ENCODE measurements at places on chromosomes 1 and 21. TPM values are rescaled to one million over a fixed set of nuclear protein-coding genes. Genes with fewer than 3 reads are reported as not detected.

AKR7A3 gene
- total RNA-seq: 1.4 TPM

TCEA3 gene
- total RNA-seq: 3.1 TPM

LCE1B gene
- total RNA-seq: not detected

C1orf115 gene
- 0.37 TPM for total RNA-seq

DHCR24 gene
- 288 TPM for total RNA-seq

PERM1 gene
- not detected for total RNA-seq

GJB3 gene
- under 0.01 TPM for total RNA-seq

ADCY10 gene
- total RNA-seq: under 0.01 TPM

MAN1C1 gene
- 15.4 TPM for total RNA-seq

NUDC gene
- 18.7 TPM for total RNA-seq

RYR2 gene
- not detected for total RNA-seq

CDC14A gene
- total RNA-seq: 3.3 TPM

GBP6 gene
- total RNA-seq: not detected

NTRK1 gene
- total RNA-seq: 0.20 TPM

CHRM3 gene
- total RNA-seq: not detected

UMODL1 gene
- not detected for total RNA-seq

TEDDM1 gene
- total RNA-seq: not detected

SPATA46 gene
- total RNA-seq: not detected

S100A10 gene
- 245 TPM for total RNA-seq

PTPN14 gene
- total RNA-seq: 45.2 TPM

STX12 gene
- 46.1 TPM for total RNA-seq

SLAMF7 gene
- not detected for total RNA-seq

ADPRS gene
- total RNA-seq: 20.3 TPM

ADAMTS5 gene
- 27.6 TPM for total RNA-seq

TNFSF18 gene
- not detected for total RNA-seq

OR6K3 gene
- total RNA-seq: not detected

LHX8 gene
- not detected for total RNA-seq

ELF3 gene
- total RNA-seq: not detected

KCNJ9 gene
- under 0.01 TPM for total RNA-seq

ICOSLG gene
- 0.37 TPM for total RNA-seq

DENND2D gene
- total RNA-seq: 2.3 TPM

LRRC40 gene
- total RNA-seq: 18.7 TPM

KLHDC9 gene
- 0.20 TPM for total RNA-seq

AADACL4 gene
- total RNA-seq: not detected
